CD4-positive, alpha-beta T cell treated with Interleukin-1 beta for 1 hour (primary cell): ENCODE measurements at places on chromosomes 6 and 20.
A peak's percentile ranks its signal among the peaks of the same experiment; 100 is the strongest.

GRCh38 chr6:44511126-44511525, 123.6 kb downstream of the CDC5L start:
- DNase-seq: no peak

- no peak for DNase-seq
Measured at GRCh38 chr6:129312880-129313279, 397.1 kb downstream of the ARHGAP18 start.

DNA sequence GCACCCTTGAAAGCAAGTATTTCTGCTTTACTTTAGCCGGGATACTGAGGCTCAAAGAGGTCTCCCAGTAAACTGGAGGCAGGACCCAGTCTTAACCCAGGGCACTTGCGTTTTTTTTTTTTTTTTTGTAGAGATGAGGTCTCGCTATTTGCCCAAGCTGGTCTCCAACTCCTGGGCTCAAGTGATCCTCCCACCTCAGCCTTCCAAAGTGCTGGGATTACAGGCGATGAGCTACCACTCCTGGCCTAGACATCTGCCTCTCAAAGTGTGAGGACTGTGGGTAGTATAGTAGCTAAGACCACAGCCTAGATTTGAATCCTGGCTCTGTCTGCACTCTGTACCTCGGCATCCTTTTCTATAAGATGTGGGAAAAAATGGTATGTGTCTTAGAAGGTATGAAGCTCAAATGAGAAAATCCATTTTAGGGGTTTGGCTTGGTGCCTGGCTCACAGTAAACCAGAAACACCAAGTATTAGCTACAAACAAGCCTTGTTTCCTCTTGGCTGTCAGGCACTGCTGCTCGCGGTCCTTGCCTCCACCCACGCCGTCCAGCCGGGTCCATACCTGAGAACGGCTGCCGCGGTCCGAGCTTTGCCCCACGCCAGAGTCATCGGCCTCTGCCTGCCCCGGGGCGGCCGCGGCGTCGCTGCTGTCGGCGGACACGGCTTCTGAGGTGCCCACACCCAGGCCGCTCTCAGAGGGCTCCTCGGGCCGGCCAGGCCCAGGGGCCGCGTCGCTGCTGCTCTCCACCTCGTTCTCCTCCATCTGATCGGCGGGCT, 1.2 kb downstream of the ZNF335 start:
- peak; percentile 23 for DNase-seq

GRCh38 chr6:113976806-113977205, 5.9 kb upstream of the HDAC2 start:
- no peak for DNase-seq

- no peak for DNase-seq
Measured at GRCh38 chr6:134729561-134729960, 220.3 kb downstream of the ALDH8A1 start.

DNA sequence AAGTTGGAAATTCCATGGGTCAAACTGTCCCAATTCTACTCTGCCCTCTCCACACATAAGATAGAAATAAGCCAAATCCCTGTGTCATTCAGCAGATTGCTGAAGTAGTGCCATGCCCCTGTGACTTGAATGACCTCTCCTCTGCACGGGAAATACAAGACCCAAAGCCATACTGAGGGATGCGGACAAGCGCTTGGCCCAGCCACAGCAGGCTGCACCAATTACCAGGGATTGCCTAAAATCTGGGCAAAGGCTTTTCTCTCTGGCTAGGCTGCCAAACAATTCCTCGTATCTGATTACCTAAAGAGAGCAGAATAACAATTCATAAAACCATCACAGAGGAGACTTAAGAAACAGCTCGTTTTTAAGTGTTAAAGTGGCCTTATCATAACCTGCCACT, 421.8 kb upstream of the JARID2 start:
- no peak for DNase-seq

GRCh38 chr6:116278854-116279231, 887 bp downstream of the TSPYL1 start:
- no peak for DNase-seq

- DNase-seq: no peak
Measured at GRCh38 chr20:46214824-46215488, 93.3 kb downstream of the CDH22 start.

- DNase-seq: peak; percentile 82
Measured at GRCh38 chr20:5078399-5078958, 41.3 kb downstream of the PCNA start.

DNA sequence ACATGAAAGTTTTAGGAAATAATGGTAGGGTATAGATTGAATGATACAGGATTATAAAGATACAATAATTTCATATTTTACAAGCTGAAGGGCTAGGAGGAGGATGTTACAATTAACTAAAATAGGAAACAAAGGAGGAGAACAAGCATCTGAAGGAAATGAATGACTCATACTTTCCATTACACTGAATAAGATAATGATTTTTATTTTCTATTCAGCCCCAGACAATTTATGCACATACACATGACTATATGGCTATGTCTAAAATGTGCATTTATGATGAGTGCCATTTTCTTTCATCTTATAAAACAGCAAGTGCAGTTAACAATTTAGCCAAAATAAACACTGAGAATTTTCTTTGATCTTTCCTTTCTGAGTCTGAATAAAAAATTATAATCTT, 994.6 kb upstream of the ADGRB3 start:
- DNase-seq: no peak

DNA sequence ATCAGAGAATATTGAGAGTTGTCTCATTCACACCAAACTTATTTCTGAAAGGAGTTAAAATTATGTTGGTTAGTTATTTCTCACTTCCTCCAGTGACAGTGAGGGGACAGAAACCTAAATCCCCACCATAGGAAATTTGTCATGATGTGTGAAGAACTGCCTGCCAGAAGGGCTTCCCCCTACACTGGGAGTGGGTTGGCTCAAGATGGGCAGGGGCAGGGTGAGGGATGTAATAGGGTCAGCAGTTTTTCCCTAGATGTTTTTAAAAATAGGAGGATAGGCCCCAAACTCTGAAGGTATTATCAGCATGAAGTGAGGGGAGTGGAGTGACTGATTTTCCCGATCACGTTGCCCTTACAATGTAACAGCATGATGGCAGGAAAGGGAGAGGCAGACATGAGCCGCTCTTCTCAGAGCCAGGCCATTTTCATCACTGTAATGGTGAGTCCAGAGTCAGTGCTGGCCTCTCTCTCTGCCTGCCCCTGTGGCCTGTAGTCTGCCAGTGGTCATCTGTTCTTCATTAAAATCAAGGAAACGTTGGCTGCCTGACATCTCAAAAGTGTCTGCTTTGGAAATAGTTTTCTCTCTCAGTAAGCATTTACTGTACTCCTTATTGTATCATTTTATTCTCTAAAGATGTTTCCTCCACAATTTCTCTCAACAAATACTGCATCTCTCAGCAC, 59.8 kb upstream of the SYNJ2 start:
- DNase-seq: no peak

DNA sequence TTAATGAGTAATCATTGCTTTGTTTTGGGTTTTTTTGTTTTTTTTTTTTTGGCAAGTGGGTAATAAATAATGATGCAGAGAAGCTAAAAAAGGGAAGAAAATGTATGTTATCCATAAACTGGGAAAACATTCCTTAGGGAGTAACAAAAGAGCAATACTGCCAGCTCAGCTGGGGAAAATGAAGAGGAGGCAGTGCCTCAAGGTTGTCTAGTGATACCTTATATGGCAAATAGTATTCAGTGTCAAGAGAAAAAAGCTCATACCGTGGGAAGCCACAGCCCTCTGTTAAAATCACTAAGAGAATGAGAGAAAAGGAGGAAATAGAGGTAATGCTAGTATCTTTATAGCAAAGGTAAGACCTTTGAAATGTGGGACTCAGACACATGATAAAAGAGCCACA, 47.1 kb upstream of the SMLR1 start:
- no peak for DNase-seq

- DNase-seq: no peak
Measured at GRCh38 chr6:41894366-41895299, 542 bp downstream of the USP49 start.

- no peak for DNase-seq
Measured at GRCh38 chr6:56292505-56293181, 45.3 kb upstream of the COL21A1 start.

DNA sequence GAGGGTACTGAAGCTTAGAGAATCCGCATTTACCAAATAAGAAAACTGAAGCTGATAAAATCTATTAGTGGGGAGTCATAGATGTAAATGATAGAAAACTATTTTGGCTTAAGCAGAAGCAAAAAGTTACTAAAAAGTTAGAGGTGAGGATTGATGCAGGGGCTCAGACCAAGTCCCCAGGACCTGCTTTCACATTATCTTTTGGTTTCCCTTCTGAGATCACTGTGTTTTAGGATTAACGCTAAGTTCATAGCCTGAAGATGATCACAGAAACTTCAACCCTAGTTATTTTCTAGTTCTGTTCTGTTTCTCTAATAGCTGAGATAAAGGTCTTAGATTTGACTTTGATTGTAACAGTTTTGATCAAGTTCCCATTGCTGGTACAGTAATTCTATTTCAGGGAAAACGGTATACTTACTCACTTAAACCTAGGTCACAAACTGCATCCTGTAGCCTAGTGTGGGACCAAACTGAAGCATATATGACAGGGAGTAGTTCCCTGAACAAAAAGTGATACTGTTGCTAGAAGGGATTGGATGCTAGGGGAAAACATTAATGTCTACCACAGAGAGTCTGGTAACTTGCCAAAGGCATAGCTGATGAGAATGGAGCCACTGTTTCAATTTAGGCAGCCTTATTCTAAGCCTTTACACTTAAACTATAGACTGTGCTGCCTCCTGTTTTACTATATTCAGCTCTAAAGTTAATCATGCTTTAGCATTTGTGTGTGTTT, 13.1 kb downstream of the CYB5R4 start:
- no peak for DNase-seq

- DNase-seq: no peak
Measured at GRCh38 chr6:122400462-122401089, 1.1 kb downstream of the HSF2 start.

GRCh38 chr20:56566621-56567020, 33.6 kb downstream of the FAM209B start:
- DNase-seq: no peak

DNA sequence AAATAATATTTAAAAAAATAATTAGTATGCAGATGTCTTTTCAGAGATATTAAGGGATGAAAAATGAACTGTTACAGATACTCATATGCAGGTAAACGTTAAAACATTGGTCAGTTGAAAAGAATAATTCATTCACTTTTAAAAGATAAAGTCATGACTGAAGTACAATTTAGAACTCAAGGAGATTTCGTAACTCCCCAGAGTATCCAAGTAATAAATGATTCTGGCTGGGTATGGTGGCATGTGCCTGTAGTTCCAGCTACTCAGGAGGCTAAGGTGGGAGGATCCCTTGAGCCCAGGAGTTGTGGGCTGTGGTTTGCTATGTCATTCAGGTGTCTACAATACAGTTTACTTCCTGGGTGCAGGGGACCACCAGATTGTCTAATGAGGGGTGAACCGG, 122.3 kb upstream of the TMEM181 start:
- DNase-seq: no peak
